Iris pigment epithelial cell (primary cell): ENCODE measurements at places on chromosomes 4 and X.

DNA sequence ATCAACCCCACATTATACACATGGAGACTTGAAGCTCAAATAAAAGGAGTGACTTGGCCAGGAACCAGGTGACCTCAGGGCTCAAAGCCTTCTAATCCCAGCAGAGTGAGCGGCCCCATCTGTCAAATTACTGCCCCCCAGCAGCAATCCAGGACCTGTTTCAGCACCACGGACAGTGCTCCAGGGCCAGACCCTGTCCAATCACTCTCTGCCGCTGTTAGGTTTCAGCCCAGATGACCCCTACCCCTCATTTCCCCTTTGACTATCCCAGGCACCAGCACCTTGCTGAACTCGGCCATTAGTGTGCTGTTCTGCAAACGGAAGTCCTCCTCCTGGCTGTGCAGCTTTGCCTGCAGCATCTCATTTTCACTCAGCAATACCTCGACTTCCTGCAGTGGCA is 5.1 kb downstream of the GRIPAP1 start:
- no peak for DNase-seq

- no peak for DNase-seq
Measured at GRCh38 chr4:67699603-67700002, 1.4 kb downstream of the UBA6 start.

DNA sequence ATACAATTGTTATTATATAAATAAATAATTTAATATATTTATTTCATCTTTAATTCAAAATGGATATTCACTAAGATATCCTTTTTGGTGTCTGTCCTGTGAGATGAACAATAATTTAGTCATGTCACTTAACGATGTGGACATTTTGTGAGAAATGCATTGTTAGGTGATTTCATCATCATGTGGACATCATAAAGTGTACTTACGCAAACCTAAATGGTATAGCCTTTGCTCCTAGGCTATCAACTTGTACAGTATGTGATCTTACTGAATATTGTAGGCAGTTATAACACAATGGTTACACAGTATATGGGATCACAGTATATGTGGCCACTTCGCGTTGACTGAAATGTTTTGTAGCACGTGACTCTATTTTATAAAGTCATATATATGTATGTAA is 20.2 kb upstream of the CHRNA9 start:
- no peak for DNase-seq

DNA sequence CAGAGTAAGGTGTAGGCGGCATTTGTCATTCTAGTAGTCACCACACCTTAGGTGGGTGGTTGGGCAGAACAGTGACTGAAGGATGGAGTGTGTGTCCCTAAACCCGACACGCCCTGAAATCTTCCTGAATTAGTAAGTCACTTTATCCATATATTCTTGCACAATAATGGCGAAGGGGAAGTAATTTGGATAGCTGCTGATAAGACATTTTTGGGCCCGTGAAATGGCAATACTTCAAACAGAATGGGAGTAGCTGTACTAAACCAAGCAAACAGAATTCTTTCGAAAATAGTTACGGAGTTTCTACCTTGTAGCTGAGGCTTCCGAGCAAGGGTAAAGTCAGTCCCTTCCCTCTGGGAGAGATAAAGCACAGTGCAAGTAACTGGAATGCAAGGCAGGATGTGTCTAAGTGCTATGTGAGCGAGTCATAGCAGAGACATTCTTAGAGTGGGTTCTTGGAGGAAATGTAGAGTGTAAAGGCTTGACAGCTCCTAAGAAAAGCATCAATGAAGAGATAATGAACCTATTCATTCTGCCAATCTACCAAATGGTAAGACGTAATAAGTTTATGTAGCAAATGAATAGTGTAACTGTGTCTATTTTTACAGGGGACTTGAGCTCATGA is 72.8 kb downstream of the CLCN5 start:
- DNase-seq: peak; percentile 78

DNA sequence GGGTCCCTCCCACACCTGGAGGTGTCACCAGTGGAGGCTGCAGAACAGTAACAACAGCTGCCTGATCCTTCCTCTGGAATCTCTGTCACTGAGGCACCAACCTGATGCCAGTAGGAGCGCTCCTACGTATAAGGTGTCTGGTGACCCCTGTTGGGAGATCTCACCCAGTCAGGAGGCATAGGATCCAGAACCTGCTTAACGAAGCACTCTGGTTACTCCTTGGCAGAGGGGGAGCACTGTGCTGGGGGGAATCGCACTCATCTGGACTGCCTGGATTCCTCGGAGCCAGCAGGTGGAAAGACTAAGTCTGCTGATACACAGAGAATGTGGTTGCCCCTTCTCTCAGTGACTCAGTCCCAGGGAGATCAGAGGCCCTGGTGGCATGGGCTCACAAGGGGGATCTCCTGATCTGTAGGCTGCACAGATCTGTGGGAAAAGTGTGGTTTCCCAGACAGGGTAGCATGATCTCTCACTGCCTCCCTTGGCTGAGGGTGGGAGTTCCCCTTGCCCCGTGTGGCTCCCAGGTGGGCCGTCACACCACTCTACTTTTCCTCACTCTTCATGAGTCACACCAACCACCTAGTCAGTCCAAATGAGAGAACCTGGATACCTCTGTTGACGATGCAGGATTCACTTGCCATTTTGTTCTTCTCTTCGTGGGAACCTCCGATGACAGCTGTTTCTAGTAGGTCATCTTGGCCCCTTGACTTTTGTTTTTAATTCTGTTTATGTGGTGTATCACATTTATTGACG is 305.9 kb downstream of the IDS start:
- DNase-seq: no peak
